Activated T-cell treated with anti-CD3 and anti-CD28 coated beads for 4 hours (primary cell): ENCODE measurements at places on chromosomes 7 and 10.

DNA sequence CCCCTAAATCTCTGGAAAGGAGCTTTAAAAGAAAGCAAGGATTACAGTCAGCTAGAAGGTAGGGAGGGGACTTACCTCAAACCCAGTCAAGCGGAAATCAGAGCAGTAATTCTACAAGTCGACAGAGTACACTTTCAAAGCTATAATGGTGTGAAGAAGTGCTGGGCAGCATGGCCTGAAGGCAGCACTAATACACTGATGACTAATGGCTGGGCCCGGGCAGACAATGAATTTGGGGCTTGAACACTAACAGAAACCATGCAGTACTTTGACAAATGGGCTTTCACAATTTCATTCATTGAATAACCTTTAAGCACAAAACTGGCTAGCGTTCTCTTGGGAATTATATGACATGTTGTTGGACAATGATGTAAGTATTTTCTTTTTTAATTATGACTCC is 4.7 kb downstream of the GLI3 start:
- DNase-seq = no peak

DNA sequence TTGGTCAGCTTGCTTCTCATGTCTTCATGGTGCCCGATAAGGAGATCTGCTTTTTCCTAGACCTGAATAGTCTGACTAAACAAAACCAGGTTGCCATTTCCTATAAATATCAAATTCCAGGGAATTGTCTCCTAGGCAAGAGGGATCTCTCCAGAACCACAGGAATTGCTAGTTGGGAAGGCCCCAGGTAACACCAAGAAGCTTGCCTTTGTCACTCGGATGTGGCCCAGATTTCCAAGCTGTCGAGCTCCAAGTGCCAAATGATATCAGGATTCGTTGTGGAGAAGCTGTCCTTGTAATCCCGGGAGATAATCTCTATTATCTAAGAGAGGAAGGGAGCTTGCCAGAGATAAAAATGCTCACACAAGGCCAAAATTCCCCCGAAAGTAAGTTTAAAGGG is 1288.5 kb upstream of the AUTS2 start:
- no peak for DNase-seq

- no peak for DNase-seq
Observed at GRCh38 chr7:45682836-45683555, 108.8 kb downstream of the ADCY1 start.

- DNase-seq = no peak
Observed at GRCh38 chr7:38831259-38831996, 77.6 kb downstream of the VPS41 start.

DNA sequence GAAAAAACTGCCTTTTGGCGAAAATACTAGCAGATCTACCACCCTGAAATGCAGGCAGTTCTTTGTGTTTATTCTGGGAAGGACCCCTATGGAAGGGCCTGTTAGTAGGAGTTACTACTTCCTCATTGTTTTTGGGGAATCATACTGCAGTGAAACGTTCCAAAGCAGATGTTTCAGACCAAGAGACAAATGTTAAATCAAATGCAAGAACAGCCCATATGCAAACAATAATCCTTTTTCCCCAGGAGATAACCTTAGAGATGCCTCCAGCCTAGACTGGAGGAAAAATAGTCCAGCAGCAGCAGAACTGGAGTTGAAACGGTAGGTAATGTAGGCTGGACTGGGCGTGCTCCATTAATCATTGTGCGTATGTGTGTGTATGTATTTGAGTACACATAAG is 65.9 kb upstream of the VWDE start:
- DNase-seq = no peak

DNA sequence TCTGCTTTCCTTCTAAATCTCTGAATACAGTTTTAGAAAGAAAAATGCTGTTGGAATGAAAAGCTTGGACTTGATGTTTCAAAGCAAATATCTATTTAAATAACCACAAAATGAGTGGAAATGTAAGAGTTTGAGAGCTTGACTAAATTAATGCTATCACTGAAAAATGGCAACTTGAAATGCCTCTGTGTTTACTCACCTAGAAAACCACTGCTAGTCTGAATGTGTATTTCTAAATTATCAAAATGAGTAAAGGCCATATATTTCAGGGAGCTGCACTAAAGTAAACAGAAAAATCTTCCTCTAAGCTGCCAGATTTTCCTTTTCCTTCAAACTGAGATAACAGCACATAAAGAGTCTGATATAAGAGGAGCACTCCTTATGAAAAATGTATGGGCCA is 87.9 kb downstream of the DPY19L1 start:
- no peak for DNase-seq

DNA sequence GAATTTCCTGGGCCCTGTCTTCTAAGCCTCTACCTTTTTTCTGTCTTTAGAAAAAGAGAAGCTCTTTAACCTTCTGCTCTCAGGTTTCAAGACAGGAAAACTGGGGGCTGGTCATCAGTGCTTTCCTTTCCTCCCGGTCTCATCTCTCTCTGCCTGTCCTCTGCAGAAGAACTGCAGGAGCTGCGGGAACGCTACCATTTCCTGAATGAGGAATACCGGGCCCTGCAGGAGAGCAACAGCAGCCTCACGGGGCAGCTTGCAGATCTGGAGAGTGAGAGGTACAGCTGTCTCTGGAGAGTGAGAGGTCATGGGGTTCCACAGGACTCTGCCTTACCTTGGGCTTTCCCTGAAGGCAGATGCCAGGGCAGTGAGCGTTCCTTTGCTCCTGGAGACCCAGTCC is 12.7 kb downstream of the CCDC136 start:
- no peak for DNase-seq

- DNase-seq = no peak
Observed at GRCh38 chr10:106402458-106402857, 762.0 kb downstream of the SORCS1 start.

GRCh38 chr7:150375662-150376521 is 3.2 kb upstream of the ZNF775 start:
- peak; percentile 40 for DNase-seq

DNA sequence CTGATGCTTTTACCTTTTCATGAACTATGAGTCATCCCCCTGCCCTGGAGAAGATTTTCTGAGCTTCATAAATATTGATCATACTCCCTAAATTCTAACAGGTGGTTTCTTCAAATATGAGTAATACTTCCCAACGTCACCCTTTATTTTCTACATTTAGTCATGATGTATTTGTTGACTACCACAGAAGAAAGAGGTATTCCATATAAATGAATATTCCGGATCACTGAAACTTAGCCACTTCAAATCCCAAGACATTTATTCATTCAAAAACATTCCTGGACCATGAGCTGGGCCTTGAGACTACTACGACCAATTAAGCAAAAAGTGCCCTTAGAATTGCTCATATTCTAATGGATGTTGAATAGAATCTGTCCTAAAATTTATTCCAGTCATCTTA is 395.8 kb upstream of the NPVF start:
- DNase-seq = no peak

GRCh38 chr10:112981553-112981952 is 31.5 kb downstream of the TCF7L2 start:
- no peak for DNase-seq

GRCh38 chr10:35456784-35457183 is 120.5 kb downstream of the CCNY start:
- DNase-seq = no peak

- no peak for DNase-seq
Observed at GRCh38 chr7:145147865-145148264, 312.0 kb upstream of the TPK1 start.

DNA sequence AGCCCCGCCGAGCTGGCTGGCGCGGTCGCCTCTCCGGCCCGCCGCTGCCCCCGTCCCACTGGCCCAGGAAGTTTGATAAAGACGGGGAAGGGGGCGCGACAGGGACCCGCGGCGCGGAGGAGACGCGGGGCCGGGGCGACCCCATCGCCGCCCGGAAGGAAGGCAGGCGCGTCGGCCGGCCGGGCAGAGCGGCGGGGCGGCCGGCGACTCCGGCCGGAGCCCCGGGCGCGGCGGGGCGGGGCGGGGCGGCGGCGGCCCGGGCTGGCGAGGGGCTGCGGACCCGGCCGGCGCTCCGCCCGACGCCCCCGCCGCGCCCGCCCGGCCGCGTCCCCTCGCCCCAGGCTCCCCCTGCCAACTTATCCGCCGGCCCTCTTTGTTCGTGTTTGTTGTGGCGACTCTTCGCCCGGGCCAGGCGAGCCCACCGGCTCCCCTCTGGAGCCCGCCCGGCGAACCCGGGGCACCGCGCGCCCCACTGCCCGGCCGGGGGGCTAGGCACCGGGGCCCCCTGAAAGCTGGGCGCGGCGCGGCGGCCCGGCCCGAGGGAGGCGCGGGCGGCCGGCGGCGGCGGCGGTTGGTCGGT is 571 bp downstream of the KDM7A start:
- DNase-seq = no peak

- DNase-seq = no peak
Observed at GRCh38 chr7:32227746-32228145, 157.5 kb upstream of the PDE1C start.

- DNase-seq = no peak
Observed at GRCh38 chr10:118808601-118809356, 54.0 kb upstream of the CACUL1 start.

DNA sequence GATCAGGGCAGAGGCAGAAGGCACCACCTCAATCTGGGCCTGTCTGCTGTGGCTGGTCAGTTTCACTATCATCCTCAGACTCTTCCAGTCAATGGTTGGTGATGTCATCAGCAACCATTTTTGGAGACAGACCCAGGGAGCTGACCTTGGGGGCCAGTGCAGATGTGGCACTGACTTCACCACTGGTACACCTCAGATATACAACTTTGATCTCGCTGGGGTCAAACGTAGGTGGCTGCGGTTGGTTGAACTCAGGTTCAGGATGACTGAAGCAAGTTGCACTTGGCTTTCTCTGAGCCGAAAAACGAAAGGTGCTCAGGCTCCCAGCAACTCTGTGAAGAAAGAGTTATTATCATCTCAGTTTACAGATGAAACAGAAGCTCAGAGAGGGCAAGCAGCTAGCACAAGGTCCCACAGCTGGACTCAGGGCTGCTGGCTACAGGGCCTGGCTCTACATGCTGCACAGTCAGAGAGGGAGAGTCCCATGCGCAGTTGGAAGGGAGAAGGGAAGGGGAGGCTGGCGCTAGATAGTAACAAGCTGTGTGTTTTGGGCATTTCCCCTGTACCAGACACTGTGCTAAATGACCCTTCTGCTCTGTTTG is 27.2 kb downstream of the ANKRD16 start:
- no peak for DNase-seq

DNA sequence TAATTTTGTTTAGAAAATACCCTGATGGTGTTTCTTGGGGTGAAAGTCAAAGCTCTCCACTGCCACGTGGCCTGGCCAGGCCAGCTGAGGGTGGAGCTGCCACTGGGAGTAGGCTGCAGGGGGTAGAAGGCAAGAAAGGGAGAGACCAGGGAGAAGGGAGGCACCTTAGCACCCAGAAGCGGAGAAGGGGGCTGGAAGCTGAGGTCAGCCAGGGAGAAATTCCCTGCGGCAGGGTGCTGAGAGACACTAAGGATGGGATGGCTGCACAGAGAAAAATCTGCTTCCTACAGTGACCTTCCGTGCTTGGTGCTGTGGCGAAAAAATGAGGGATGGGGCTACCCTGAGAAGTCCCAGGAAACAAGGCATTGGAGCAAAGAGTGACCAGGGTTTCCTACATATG is 143.7 kb downstream of the SLIT1 start:
- DNase-seq = no peak

GRCh38 chr7:102431617-102432298 is 1.6 kb upstream of the ORAI2 start:
- DNase-seq = peak; percentile 35

GRCh38 chr7:101990811-101991418 is 173.5 kb downstream of the CUX1 start:
- DNase-seq = no peak

DNA sequence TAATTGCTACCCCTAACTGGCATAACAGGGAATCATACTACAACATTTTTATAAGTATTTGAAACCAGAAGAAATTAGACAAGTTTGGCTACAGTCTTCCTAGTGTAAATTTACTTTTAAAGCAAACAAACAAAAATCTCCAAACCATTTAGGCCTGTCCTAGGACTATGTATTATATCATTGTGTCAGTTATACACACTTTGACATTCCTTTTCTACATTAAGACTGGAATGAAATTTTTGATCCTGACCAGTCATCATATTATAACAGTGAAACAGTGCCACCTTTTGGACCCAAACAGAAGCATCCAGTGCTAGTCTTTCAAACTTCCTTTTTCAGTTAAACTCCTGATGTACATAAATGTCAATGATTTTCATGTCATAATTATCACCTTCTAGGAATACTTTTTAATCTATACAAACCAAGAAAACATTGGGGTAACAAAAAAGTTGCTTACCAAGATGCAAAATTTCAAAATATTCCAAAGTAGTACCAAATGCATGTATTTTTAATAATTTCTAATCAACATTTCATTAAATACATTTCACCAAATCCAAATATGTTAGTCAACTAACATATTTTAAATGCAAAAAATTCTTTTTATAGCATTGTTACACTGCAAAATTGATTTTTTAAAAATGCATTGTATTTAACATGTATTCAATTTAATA is 75.7 kb downstream of the IMMP2L start:
- DNase-seq = no peak

- DNase-seq = no peak
Observed at GRCh38 chr7:34672430-34672829, 14.4 kb downstream of the NPSR1 start.

DNA sequence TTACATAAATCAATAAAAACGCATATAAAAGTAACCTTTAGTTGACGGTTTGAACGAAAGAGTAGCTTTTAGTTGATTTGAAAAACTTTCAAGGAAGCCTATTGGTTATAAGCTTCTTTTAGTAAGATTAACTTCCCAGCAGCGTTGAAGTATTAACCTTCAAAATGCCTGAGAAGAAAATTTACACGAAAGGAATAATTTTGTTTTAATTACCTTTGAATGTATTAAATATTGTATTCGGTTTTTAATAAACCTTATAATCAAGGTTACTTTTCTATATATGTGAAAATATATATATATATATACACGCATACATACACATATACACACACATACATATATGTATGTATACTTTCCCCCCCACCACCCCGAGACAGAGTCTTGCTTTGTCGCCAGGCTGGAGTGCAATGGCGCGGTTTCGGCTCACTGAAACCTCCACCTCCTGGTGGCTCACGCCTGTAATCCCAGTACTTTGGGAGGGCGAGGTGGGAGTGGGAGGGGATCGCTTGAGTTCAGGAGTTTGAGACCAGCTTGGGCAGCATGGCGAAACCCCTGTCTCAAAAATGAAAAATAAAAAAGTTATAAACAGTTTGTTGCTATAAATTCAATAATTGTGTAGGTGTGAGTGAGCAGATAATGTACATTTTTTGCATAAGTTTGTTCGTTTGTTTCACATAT is 57.6 kb upstream of the EZH2 start:
- DNase-seq = peak; percentile 50

GRCh38 chr10:34187201-34187600 is 627.9 kb downstream of the PARD3 start:
- no peak for DNase-seq

GRCh38 chr10:69939061-69939460 is 113.6 kb upstream of the MACROH2A2 start:
- no peak for DNase-seq
